ENCODE measurements at places on chromosomes 5 and 9.

- DNase-seq = no peak
Measured at GRCh38 chr9:19229595-19230354, 718 bp upstream of the DENND4C start.

- no peak for DNase-seq
Measured at GRCh38 chr9:127509955-127510299, 58.6 kb downstream of the LRSAM1 start.

GRCh38 chr5:37174928-37175327 lies 74.2 kb downstream of the CPLANE1 start:
- DNase-seq = no peak

- DNase-seq = no peak
Measured at GRCh38 chr5:17438027-17438426, 60.0 kb upstream of the TAF11L2 start.

GRCh38 chr9:91654527-91654926 lies 230.9 kb upstream of the NFIL3 start:
- DNase-seq = no peak

DNA sequence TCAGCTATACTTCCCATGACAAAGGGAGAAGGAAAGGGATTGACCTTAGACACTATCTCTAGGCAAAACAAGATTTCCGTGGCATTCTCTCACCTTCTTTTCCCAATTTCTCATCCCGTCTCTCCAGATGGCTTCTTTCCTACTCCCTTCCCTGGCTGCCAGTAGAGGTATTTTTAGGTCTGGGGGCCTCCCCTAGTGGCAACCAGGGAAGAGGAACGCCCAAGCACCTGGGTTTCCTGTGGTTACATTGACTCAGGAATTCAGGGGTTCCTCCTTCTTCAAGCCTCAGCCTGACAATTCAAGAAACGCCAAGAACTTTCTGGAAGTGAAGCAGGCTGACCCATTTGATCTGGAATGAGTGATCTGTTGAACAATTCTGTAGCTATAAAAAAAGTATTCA lies 111.5 kb upstream of the OSMR start:
- no peak for DNase-seq

DNA sequence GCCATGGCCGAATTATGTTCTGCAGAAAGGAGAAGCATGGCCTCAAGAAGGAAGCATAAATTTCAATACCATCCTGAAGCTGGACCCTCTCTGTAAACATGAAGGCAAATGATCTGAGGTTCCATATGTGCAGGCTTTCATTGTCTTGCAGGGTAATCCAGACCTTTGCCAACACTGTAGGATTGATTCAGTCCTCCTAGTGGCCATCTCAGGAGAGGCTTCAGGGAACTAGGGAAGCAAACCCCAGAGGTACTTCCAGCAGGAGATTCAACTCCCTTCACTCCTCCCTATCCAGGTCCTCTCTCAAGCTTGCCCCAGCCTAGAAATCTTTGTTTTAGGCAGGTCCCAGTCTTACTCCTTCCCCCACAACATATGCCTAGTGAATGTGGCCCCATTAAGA lies 99.3 kb upstream of the HCN1 start:
- no peak for DNase-seq

DNA sequence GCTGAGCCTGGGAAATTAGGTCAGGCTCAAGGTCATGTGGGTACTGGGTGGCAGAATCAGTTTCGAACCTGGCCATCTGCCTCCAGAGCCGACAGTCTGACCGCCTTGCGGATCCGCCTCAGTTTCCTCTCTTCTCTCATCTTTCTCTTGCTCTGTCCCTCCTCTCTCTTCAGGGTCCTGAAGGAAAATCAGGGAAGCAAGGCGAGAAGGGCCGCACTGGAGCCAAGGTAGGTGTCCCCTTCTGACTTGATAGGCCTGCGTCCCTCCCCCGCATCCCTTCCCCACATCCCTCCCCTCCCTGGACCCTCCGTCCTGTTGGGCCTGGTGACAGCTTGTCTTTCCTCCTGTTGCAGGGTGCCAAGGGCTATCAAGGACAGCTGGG lies 40.8 kb upstream of the ORM1 start:
- DNase-seq = no peak

GRCh38 chr9:94937214-94937903 lies 210.9 kb downstream of the AOPEP start:
- no peak for DNase-seq

DNA sequence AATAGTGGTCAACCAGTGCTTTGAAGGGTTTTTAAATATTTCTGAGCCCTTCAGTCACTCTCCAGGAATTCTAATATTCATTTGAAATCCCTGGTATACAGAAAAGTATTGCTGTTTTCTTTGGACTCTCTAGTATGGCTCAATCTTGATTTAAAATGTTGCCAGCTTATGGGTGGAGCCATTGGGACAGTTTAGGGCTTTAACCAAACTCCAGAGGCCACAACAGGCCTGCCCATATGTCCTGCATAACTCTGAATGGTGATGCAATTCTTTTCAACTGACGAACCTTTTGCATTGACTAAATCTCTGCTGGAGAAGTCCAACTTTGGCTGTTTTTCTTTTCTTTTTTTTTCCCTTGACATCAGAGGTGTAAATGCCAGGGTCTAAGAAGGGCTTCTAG lies 10.3 kb upstream of the ANKHD1 start:
- no peak for DNase-seq

DNA sequence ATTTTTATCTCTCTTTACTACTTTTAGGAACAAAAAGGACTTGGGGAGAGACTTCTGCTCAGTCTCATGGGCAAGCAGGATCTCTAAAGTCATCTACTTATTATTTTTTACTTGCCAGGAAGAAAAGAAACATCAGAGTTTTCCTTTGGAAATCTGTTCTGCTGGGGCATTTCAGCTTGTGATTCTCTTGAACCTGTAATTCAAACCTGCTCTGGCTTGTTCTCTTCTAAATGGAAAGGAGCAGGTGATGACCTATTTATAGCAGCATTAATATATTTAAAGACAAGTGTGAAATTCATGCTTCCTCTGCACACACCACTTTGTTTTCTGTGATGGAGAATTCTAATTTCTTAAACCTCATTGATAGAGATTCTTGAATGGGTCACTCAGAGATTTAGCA lies 2.0 kb downstream of the ADCY2 start:
- no peak for DNase-seq

- no peak for DNase-seq
Measured at GRCh38 chr5:82417776-82418607, 139.8 kb upstream of the RPS23 start.

DNA sequence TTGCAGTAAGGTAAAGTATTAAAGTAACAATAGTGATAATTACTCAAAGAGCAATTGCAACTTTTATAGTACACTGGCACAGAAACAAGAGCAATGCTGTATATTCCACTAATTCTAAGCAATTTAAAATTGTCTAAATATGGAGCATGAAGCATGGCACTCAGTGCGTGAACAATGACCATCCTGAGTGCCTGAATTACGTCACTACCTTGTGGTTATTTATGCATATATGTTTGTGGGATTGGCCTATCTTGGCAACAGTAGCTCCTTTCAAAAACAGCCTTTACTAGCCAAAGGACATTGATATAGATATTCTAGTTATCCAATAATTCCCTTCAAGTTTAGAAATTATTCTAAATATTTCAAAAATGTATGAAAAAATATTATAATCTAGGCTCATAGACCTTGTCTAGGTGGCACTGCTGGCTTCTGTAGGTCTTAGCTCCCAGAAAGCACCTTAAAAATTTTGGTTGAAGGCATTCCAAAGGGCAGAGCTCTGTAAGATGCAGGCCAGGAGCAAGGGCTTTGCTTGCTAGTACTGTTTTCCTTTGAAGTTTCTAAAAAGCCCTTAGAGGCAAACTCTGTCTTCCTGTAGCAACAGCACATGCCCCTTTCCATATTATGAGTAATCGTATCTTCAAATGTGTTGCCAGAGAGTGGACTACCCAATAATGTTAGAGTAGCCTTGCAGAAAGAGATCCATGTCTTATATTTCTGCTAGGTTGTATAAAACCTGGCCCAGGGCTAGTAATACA lies 719.3 kb downstream of the NR2F1-AS1 start:
- DNase-seq = no peak

DNA sequence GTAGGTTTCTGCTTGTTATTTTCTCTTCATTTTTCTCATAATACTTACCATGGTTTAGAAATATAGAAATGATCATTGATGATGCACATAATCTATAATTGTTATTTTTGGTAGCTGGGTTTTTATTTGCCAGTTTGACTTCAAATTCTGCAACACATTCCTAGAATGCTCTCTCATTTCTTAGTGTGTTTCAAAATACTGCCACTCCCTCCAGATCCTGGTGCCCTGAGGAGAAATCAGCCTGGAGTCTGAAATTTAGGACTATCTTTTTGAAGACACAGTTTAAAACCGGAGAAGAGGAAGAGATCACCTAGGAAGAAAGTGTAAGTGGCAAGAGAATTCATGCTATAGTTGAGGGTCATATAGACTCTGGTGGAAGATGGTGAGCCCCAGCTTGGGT lies 57.5 kb downstream of the TAF11L14 start:
- no peak for DNase-seq

DNA sequence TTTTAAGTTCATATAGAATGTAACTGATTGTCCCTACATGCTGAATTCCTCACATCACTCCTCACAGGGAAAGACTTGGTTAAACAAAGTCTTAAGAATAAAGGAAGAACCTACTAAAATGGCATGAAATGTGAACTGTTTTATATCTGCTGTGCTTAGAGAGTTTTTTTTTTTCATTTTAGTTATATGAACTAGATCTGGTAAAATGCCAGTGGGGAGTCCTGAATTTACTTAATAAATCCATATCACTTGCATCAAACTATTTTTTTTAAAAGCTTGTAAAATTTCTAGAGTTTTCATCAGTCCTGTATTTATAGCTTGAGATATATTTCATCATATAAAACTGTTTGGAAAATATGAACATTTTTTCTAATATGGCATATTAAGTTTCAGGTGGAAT lies 1528.6 kb downstream of the EFNA5 start:
- DNase-seq = no peak

DNA sequence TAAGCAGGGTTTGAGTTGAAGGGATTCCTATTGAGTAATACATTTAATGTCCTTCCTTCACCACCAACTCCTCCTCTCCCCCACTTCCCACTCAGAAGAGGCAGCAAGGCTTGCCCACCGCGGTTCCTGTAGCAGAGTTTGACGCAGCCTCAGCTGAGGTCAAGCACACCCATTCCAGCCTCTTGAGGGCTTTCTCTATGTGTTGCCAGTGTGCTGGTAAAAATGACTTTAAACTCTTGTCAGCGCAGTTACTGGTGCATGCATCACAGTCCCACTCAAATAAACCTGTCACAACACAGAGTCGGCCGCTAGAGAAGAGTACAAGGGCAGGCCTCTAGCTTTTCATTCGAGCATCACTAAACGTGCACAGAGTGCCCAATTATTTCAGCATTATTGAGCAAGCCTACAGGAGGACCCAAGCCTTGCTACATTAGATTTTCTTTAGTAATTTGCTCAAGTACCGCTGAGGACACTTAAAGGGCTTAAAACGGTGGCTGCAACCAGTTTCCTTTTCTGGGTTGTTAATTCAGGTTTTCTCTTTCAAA lies 79.6 kb downstream of the TLE4 start:
- DNase-seq = no peak

GRCh38 chr5:108765647-108766046 lies 17.9 kb downstream of the FER start:
- DNase-seq = no peak

- DNase-seq = no peak
Measured at GRCh38 chr5:141223112-141223783, at the start of gene PCDHB14. TSS of gene PCDHB14 (plus strand) at chr5:141223343. CDS start at chr5:141223506, 163 bp downstream.

DNA sequence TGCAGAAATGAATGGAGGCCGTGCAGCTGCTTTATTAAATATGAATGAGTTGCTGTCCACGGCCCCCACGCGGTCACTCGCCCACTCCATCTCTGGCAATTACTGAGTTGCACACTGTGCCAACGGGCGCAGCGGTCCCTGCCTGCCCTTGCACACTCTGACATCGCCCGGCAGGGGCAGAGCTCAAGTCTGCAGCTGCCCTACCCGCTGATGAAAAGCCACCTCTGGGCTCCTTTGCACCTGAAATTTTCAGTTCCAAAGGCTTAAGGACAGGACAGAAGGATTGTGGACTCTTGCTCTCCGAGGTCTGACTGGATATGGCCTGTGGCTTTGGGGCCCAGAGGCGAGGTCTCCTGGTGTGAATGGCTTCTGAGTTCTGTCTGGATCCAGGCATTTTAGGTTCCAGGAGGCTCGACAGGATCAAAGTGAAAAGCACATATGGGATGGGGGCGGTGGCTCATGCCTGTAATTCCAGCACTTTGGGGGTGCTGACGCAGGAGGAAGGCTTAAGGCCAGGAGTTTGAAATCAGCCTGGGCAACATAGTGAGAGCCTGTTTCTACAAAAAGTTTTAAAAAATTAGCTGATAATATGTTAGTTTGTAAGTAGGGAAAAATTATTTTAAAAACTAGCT lies 201.8 kb downstream of the PAX5 start:
- DNase-seq = no peak

DNA sequence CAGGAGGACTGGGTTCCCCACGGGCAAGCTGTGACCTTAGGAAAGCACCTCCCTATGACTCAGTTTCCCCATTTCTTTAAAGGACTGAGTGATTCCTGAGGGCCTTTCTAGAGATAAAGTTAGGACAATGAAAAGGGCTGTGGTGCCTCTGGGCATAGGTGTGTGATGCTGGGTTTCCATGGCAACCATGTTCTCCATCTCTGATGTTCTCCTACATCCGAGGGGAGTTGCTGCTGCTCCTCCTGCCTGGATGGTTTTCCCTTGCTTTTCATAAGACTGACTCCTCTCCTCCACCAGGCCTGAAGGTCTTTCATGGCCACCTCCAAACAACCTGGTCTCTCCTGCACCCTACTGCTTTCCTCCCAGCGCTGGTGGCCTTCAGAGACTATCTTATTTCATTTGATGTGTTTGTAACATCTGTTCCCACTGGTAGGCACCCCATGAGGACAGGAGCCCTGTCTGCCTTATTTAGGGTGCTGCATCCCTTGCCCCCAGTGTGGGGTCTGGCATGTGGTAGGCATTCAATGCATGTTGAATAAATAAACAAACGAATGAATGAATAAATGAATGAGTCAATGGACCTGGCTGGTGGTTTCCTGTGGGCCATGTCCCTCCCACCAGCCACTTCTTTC lies 112.2 kb upstream of the HAND1 start:
- DNase-seq = no peak

- no peak for DNase-seq
Measured at GRCh38 chr9:134912126-134912840, 5.4 kb downstream of the FCN1 start.

GRCh38 chr5:154713615-154714125 lies 41.5 kb upstream of the LARP1 start:
- DNase-seq = no peak

GRCh38 chr9:133977421-133978201 lies 14.5 kb downstream of the VAV2 start:
- no peak for DNase-seq

GRCh38 chr5:148808864-148809642 lies 17.4 kb upstream of the ADRB2 start:
- no peak for DNase-seq
